Activated T-helper 1 cell treated with anti-CD3 and anti-CD28 coated beads, Interleukin-12 subunit alpha, Interleukin-12 subunit beta, Interleukin-2, Interleukin-4 antibody, amounts not matched to agents 30 ng/mL and 10 ng/mL and 1 ng/mL, durations not matched to agents 14 hours and 24 hours and 36 hours (primary cell): ENCODE measurements at places on chromosomes 1 and 21. TPM values are rescaled to one million over a fixed set of nuclear protein-coding genes. Genes with fewer than 3 reads are reported as not detected.

DNA sequence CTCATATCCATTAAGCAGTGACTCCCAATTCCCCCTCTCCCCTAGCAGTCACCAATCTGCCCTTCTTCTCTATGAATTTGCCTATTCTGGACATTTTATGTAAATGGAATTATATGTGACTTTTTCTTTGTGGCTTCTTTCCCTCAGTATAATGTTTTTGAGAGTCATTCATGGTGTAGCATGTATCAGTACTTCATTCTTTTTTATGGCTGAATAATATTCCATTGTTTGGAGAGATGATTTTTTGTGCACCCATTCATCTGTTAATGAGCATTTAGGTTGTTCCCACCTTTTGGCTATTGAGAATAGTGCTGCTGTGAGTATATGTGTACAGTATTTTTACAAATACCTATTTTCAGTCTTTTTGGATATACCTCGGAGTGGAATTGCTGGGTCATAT, 19.5 kb downstream of the OTUD3 start:
- peaks cover 53% of the 10 kb centered on the region for H3K36me3 ChIP-seq
- no peaks in the 10 kb centered on the region for H3K4me1 ChIP-seq
- H3K27me3 ChIP-seq = no peaks in the 10 kb centered on the region
- DNase-seq = no peak

PTPN14 gene
- total RNA-seq = 20.6 and 23.1 TPM in 2 replicates

- H3K36me3 ChIP-seq = no peaks in the 10 kb centered on the region
- H3K4me3 ChIP-seq = no peak overlapping the region
- H3K27ac ChIP-seq = no peak overlapping the region
- peaks cover 12% of the 10 kb centered on the region for H3K27me3 ChIP-seq
- no peak for DNase-seq
These were observed 99.9 kb downstream of the ROR1 start for GRCh38 chr1:63873751-63874150.

BNIPL gene
- 0.70 and 0.73 TPM in 2 replicates for total RNA-seq
